ENCODE measurements at places on chromosomes 6 and 20.

GRCh38 chr6:45742591-45742990 is 273.1 kb downstream of the CLIC5 start:
- DNase-seq = no peak

DNA sequence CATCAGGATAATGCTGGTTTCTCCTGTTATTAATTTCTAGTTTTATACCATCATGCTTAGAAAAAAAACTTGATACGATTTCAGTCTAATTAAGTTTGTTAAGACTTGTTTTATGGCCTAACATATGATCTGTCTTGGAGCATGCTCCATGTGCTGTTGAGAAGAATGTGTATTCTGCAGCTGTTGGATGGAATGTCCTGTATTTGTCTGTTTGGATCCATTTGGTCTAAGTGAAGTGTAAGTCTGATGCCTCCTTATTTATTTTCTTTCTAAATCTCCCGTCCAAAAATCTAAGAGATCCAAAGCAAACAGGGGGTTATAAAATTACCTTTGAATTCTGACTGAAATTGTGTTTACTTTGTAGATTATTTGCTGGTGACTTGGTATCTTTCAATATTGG is 30.0 kb upstream of the PRND start:
- no peak for DNase-seq

DNA sequence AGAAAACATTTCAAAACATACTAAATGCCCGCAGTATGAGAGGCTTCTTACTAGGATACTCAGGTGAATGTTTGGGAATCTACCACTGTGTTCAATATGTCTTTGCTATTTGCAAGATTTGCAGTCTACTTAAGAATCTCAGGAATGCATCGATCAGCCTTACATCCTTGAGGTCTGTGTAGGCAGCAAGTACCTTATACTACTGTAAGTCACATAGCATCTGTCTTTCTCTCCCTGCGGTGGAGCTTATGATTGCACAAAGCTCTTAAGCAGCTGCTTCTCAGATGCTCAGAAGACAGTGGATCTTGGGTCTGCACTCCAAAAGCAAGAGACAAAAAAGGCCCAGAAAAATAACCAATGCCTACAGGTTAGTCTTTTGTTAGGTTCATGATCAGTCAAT is 21.4 kb downstream of the PCSK2 start:
- no peak for DNase-seq

DNA sequence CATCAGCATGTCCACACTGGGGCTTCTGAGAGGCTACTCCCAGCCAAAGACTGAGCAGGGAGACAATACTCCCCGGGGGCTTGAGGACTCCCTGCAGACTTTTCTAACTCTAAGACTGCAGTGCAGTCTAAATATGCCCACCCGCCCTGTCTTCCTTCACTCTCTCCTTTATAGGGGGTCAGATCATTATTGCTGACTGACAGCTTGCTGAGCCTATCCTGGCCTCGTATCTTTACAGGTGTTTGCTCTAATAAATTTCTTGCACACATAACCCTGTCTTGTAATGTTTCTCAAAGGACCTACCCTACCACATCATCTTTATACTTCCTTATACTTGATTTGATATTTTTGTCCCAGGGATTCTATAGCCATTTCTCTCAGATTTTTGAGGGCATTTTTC is 39.4 kb upstream of the MOCS1 start:
- DNase-seq = no peak

GRCh38 chr20:57856658-57857057 is 146.8 kb upstream of the PMEPA1 start:
- no peak for DNase-seq

- no peak for DNase-seq
Measured at GRCh38 chr20:56773749-56774148, 144.6 kb downstream of the TFAP2C start.

DNA sequence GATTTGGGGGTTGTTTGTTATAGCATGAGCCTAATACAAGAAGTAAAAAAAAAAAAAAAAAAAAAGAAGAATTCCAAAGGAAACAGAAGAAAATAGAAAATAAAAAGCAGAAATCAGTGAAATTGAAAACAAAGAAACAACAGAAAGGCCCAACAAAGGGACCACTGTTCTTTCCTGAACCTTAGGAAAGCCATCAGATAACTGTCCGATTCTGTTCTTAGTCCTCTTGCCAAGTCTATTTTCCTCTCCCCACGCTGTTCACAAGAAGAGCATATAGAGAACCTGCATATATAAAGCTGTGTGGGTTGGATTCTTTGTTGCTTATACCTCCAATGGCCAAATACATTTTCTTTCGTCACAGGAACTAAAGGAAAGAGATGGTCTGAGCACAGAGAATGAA is 38.0 kb upstream of the IPCEF1 start:
- no peak for DNase-seq

GRCh38 chr20:50202677-50203076 is 12.0 kb downstream of the CEBPB start:
- no peak for DNase-seq

GRCh38 chr6:51725155-51725554 is 362.3 kb downstream of the PKHD1 start:
- DNase-seq = no peak
